ENCODE measurements at places on chromosomes 13 and 19.

DNA sequence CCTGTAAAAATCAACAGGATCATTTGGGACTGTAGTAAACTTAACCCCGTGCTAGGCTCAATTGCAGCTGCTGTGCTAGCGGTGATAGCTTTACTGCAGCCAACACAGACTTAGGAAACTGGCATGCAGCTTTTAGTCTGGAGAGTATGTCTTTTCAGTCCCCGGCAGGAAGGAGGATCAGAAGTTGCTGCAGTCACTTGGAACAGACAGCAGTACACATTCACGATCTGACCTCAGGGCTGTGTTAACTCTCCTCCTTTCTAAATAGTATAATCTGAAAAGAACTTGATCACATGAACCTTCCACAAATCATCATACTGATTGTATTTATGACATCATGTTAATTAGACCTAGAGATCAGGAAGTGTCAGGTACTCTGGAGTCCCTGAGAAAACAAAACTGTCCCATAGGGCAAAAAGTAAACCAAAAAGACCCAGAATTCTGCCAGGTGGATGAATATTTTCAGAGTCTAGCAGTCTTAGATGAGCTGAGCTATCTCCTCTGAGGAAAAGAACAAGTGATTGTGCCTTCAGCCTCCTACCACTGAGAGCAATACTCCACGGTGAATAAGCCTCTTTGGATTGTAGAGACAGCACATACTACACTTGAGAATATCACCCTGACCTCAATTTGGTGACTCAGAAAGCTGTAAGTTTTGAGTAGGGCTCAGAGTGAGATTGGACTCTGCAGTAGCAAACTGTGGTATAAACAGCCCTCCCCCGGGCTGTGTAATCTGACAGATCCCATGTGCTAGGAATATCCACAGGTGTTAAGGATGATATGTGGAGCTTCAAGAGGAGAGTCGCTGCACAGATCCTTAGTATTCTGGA, 181.0 kb upstream of the GPR12 start:
- DNase-seq: no peak

GRCh38 chr13:72113076-72113475, 246.1 kb upstream of the DACH1 start:
- DNase-seq: no peak

DNA sequence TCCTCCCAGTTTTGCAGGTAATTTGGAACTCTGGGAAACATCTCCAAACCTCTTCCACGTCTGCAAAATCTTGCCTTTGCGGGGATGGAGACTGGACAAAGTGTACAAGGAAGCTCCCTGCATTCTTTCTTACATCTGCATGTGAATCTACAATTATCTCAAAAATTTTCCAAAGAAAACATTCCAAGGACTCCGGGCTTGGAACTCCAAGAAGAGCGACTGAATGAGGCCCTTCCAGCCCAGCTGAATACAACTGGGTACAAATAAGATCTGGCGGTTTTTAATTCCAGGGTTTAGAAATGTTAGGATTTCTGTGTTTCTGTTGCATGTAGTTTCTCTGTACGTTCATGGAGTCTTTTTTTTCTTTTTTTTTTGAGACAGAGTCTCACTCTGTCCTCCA, 28.5 kb downstream of the EXOC3L2 start:
- no peak for DNase-seq

DNA sequence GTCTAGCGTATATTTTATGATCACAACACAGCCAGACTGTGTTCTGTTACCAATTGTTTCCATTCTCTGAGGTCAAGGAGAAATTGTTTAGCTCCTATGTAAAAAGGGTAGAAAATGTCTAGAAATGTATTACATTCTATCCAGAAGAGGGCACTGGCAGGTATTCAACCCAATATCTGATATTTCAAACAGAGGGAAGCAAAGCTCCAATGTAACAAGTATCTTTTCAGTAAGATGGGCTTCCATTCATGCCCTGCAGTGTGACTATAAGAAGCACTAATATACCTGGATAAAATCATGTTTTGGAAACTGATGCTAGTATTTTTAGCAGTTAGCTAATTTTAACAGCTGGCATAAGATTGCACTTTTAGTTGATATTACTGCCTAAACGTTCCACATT, 312.7 kb downstream of the FGF14 start:
- no peak for DNase-seq

DNA sequence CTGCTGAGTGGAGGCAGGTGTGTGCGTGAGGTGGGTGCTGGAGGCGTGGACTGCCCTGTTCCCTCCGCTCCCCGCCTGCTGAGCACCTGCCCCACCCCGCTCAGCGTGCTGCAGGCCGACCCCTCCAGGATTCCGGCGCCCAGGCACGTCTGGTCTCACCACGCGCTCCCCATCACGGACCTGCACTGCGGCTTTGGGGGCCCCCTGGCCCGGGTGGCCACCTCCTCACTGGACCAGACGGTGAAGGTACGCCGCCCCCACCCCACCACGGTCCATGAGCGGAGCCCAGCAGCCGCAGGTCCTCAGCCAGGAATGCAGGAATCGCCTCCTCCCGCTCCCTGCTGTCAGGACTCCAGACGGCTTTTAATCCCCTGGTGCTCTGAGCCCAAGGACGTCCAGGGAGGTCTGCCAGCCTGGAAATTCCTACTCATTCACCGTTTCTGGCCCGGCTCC, 6.0 kb downstream of the WDR18 start:
- DNase-seq: no peak

GRCh38 chr13:44619651-44620050, 43.5 kb upstream of the TSC22D1 start:
- no peak for DNase-seq

DNA sequence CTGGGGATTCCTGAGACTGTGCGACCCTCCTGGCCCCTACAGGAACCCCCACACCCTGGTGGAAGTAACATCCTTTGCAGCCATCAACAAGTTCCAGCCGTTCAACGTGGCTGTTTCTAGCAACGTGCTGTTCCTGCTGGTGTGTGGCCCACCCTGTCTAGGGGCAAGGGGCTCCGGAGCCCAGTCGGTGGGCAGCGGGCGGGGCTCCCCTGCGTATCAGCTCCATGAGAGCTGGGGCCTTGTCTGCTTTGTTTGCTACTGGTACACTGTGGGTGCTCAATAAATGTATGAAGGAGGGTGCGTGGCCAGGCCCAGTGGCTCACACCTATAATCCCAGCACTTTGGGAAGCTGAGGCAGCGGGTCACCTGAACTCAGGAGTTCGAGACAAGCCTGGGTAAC, 10.9 kb downstream of the MPND start:
- no peak for DNase-seq

GRCh38 chr19:10899151-10899653, 27.8 kb downstream of the CARM1 start:
- peak; percentile 79 for DNase-seq

GRCh38 chr19:56377105-56377924, 16.0 kb downstream of the ZNF582 start:
- no peak for DNase-seq

GRCh38 chr13:50417597-50417996, 402.4 kb downstream of the KCNRG start:
- no peak for DNase-seq

GRCh38 chr19:33329736-33330135, 27.4 kb upstream of the CEBPA start:
- DNase-seq: no peak

GRCh38 chr13:62173958-62174357, 758.3 kb upstream of the PCDH20 start:
- no peak for DNase-seq

- no peak for DNase-seq
Observed at GRCh38 chr13:26400545-26400944, 146.6 kb downstream of the CDK8 start.
